RWPE1 (cell line): ENCODE measurements at places on chromosomes 6 and 20.

DNA sequence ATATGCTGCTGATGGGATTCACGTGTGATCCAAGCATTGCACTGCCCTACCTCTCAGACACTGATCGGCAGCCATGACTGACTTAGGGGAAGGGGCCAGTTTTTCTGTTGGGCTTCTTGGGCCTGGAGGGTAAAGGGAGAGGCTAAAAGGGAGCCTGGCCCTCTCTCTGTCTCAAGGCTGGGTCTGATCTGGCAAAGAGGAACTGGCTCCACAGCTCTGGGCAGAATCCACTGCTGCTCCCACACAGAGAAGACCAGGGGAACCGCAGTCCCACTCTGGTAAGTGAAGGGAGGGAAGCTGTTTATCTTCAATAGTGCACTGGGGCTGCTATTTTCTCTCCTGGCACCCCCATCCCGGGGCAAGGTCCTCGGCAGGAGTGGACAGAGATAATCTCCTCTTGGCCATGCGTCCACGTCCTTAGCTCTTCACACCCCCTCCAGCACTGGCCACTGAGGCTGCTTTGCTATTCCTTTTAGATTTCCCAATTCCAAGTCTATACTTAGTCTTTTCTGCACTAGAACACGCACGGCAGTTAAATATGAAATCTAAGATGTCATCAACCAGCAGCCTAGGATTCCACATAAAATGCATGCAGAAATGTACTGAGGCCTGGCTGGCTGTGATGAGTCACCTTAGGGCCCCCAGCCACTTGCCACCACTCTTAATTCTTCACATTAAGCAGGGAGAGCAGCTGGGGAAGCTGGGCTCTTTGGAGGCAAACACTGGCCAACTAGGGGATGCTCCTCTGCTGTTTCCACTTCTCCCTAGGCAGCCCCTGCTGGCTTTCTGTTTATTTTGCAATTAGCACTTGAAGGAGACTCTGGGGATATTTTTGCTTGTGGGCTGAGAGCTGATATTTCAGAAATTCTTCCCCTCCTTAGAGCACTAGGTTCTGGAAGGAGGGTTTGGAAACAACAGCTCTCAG lies 87.8 kb upstream of the ARMC2 start:
- DNase-seq, result no peak

DNA sequence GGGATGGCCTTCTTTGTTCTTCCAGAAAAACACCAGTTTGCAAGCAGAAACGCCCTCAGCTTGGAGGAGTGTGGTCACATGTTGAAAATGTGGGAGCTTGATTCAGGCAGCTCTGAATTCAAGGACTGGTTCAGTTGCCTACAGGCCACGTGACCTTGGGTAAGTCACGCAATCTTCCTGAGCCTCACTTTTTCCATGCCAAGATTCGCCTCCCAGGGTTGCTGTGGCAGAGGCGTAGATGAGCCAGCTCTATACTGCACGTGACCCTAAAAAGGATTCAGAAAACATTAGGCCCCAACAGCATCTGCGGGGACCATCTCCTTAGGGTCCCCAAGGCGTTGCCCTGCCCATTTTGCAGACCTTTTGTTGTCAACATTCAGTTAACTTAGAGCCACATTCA lies 112.0 kb upstream of the SNX9 start:
- no peak for DNase-seq

DNA sequence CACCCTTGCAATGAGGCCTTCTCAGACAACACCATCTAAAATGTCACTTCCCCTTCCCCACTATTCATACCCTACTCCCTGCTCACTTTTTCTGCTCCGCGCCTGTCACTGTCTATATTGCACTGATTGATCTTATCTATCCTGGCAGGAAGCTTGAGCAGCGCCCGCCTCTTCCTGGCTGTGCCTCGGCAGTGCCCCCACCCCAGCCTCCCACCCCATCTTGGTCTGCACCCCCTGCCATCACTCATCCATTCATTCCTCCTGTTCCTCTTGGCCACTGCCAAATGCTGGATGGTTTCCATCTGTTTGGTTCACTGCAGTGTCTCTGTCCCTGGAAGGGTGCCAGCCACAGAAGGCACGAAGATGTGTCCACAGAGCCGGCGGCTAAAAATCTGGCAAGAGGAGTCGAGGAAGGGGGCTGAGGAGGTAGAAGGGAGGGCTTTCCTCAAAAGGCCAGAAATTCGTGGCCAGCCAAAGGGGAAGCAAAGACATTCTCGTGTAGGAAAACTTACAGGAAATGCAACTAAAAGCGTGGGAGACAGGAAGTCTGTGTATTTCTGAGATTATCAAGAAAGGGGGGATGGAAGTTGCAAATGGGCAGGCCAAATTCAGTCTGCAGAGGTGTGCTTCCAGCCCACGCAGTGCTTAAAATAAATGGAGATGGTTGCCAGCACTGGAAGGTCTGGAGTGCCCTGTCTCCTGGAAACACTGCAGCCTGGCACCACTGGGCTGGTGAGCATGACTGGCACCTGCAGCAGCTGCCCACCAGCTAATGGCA lies 27.6 kb downstream of the SYNJ2 start:
- no peak for DNase-seq

GRCh38 chr6:88814909-88815308 lies 148.5 kb downstream of the RNGTT start:
- DNase-seq, result peak; percentile 8

DNA sequence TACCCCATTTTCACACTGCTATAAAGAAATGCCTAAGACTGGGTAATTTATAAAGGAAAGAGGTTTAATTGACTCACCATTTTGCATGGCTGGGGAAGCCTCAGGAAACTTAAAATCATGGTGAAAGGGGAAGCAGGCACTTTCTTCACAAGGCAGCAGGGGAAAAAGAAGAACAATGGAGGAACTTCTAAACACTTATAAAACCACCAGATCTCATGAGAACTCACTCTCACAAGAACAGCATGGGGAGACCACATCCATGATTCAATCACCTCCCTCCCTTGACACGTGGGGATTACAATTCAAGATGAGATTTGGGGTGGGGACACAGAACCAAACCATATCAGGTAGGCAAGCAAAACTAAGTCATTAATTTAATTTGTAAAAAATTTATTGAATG lies 343.2 kb downstream of the FRK start:
- no peak for DNase-seq

- DNase-seq, result no peak
Measured at GRCh38 chr6:4803343-4803744, 27.1 kb downstream of the CDYL start.

GRCh38 chr6:154363821-154364220 lies 7.2 kb upstream of the IPCEF1 start:
- DNase-seq, result no peak

DNA sequence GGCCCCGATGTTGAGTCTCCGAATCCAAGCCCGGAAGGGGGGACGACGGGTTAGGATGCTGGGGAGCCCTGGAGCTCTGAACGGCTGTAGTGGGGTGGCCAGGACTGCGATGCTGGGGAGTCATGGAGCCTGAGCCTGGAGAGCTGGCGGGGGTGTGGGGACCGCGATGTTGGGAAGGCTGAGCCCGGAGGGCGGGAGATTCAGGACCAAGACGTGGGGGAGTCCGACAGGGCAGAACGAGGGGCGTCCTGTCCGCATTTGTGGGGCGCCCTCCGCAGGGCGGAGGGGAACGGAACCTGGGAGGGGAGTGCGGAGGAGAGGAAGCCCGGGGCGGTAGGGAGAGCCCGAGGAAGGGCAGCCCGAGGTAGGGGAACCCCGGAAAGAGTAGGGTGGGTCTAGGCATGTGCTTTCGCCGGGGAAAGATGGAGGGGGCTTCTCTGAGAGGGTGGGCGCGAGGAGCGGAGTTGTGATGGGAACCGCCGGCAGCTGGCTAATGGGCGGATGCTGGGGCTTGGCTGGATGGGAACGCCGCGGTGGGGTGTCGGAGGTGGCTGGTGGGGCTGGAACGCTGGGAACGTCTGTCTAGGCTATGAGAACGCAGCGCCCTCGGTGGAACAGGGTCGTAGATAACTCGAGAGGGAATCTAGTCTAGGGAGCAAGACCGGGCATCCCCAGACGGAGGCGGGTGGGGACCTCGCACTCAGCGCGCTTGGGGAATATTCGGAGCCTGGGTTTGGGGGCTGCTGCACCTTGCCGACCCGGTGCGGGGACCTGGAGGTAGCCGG lies 684 bp downstream of the PAQR8 start:
- DNase-seq, result peak; percentile 38

GRCh38 chr20:23315099-23315498 lies 35.5 kb upstream of the NXT1 start:
- DNase-seq, result no peak

DNA sequence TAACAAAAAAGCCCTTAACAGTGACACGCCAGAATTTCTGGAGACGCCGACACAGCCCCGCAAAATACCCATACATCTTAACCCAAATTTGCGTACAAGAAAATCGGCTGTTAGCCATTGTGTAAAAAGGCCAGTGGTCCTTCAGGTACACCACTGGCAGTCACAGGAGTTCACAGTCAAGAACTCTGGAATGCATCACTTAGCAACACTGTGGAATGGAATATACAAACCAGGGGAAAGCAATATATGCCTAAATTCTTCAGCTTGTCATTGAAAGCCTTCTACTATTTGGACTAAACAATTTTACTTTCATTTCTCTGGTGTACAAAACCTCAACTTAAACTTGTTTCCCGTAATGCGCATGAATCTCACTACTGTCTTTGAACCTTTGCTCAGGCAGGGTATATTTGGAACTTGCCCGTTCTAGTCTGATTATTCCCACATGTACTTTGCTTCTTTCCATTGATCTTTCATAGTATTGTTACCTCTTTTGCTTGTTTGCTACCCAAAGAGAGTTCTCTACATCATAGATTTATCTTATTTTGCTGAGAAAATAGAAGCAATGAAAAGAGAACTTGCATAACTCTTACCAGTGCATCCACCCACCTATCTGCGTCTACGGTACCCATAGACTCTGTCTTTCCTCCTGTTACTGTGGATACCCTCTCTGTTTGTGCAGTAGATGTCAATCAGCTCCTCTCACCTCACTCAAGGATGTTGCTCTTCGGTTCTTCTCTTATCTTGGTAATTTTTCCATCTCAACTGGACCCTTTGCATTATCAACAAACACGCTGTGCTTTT lies at the start of gene ARMH2:
ARMH2 (minus strand) TSS at position 178 of the 801 bp plus-strand sequence; CDS start at position 118, 60 bp downstream.
- no peak for DNase-seq

- no peak for DNase-seq
Measured at GRCh38 chr20:54405540-54405939, 69.9 kb upstream of the DOK5 start.

DNA sequence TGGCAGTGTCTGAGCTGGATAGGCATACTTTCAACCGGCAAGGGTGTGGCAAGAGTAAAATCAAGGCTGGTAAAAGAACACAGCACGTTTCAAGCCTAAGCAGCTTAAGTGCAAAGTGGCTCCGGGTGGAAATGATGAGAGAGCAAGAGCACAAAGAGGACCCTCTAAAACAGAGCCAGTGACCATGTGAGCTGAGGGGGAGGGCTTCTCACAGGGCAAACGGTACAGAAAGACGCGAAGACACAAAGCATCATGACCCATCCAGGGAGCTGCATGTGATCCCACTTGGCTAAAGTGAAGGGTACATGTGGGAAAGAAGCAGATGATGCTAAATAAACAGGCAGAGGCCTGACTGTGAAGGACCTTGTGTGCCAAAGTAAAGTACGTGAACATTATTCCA lies 25.7 kb downstream of the FKBP5 start:
- DNase-seq, result no peak

DNA sequence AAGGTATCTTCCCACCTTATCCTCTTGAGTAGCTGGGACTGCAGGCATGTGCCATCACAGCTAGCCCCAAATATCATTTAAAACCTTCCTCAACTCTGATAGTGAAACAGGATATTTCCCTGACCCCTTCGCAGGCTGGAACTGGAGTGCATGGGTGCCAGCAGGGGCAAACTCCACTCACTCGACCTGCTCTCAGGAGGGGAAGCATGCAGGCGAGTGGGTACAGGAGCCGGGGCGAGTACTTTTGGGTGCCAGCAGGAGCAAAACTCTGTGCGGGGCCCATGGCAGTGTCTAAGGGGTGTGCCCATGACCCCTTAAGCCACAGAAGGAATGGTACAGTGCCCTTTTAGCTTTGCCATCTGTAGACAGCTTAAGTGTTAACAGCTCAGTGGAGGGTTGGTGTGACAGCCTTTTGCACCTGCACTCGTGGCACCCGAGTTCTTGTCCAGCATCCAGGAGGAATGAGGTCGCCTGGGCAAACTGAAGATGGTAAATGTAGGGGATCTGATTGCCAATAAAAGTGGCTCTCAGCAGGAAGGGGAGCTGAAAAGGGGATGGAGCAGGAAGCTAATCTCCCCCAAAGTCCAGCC lies 155.1 kb downstream of the CDK19 start:
- DNase-seq, result no peak

DNA sequence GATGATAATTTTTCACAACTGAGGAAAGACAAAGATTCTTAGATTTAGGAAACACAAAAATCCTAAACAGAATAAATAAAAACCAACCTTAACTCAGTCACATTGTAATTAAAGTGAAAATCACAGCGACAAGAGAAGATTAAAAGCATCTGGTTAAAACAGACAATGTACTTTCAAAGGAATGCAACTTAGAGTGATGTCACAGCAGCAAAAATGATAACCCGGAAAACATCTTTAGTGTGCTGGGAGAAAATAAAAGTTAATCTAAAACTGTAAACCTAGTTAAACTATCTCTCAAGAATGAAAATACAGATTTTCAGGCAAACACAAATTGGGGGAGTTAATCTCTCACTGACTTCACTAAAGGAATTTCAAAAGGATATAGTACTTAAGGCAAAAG lies 76.8 kb upstream of the OGFRL1 start:
- DNase-seq, result no peak

DNA sequence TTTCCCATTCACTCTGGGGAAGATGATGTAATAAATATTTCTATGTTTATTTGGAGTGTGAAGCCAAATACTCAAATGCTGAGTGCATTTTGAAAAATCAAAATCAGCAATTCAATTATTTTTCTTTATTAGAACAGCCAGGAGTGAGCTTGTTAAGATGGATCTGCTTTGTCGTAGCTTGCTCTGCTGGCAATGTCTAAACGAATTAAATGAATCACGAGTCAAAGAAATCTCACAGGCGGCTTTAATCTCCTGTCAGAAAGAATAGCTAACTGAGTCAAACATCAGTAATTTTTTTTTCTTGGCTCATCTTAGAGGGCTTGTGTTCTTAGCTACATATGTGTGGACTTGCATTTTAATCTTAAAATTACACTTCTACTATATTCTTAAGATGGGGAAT lies 100.2 kb upstream of the HMGN3 start:
- no peak for DNase-seq
